ENCODE measurements at places on chromosomes 2 and 18.

GRCh38 chr2:234671716-234672115, 174.8 kb upstream of the ARL4C start:
- DNase-seq = no peak

- no peak for DNase-seq
Observed at GRCh38 chr18:7168408-7168807, 50.8 kb upstream of the LAMA1 start.

DNA sequence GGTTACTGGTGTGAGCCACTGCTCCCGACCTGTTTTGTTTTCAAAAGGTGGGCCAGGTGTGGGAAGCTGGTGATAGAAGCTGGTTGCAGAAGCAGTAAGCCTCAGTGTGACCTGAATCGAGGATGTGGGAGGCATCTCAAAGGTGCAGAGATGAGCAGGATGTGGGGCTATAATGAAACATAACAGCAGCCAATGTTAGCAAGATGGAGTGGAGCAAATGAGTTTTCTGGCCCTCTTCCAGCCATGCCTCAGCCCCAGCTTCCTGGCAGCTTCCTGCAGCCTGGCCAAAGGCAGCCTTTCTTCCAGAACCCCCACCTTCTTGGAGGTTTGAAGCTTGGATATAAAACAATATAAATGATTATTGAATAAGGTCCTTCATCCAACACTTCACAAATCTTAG, 184.8 kb downstream of the NCK2 start:
- peak; percentile 4 for DNase-seq

DNA sequence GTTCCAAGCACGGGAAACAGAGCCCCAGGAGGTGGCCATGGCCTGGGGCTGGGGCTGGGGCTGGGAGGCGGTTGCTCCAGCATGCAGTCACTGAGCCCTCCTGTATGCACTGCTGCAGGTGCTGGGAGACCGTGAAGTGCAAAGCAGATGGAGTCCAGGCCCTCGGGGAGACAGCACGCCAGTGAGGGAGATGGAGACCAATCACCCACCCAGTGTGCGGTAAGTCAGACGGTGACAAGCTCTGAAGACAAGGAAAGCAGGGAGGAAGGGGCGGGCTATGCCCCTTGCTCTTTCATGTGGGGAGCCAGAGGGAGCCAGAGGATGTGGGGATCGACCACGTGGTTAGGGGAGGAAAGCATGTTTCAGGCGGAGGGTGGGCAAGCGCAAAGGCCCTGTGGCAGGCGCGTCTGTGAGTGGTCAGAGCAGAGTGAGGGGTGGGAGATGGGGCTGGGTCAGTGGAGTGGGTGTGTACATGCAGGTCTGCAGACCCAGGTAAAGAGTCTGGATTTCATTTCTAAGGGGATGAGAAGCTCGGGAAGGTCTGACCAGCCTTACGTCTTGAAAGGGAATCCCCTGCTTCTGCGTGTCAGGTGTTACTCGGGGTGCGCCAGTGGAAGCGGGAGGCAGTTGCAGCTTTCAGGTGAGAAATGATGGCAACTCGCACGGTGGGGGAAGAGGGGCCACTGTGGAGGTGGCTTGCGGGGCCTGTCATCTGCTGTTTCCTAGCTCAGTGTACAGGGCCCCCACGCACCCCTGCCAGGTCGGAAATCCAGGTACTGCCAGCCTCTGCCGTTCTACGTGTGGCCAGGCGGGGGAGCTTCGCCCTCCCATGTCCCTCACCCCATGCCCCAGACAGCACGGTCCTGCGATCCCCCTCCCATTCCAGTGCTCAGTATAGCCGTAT, 19.4 kb downstream of the RRM2 start:
- no peak for DNase-seq

GRCh38 chr2:237160271-237160919, 74.7 kb downstream of the COPS8 start:
- no peak for DNase-seq

- no peak for DNase-seq
Observed at GRCh38 chr2:55862246-55862645, 61.3 kb downstream of the EFEMP1 start.

GRCh38 chr2:227862227-227862740, 9.1 kb upstream of the DAW1 start:
- peak; percentile 21 for DNase-seq

GRCh38 chr2:173386021-173386737, 31.5 kb downstream of the CDCA7 start:
- DNase-seq = no peak

- no peak for DNase-seq
Observed at GRCh38 chr2:6602471-6602870, 263.2 kb downstream of the CMPK2 start.

DNA sequence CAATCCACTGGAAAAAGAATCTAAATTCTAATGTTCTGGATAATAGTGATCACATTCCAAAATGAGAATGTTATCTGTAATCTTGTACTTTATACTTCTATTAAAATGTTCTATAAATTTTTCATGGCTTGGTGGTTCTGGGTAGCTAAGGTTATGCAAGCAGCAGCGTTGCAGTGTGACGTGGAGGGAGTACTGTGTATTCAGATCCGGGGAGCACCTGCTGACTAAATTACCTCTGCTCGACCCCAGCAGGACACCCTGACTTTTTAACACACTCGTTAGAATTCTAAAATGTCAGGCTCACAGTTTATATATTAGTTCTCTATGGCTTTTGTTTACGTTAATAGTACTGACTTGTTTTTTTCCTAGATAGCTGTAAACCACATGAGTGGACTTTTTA, 13.0 kb downstream of the ATIC start:
- DNase-seq = no peak

GRCh38 chr2:194004590-194005206, 1652.3 kb upstream of the SLC39A10 start:
- DNase-seq = no peak

DNA sequence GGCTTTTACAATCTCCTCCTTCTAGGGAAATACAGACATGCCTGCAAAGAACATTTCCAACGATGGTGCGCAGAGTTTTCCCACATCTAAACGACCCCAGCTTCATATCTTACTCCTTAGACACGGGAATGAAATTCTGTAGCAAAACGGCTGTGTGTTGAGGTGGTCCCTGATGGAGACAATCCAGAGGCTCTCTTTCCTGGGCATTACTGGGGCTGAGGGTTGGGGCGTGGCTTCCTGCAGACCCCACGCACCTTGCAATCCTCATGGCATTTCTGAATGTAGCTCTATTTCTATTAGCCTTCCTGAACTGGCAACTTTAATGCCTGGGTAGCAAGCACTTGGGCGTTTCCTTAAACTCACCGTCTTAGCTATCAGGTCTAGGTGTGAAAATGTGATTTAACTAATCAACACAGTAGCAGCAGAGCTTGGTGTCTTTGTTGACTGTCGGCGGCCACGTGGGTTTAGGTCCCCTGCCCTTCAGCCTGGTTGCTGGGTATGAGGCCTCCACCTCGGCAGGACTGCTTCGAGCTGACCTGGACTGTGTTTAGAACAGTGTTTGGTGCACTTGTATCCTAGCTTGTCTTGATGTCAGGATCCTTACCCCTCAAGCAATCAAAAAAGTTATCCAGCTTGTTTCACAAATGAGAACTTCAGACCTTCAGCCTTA, 242.8 kb downstream of the GBX2 start:
- DNase-seq = no peak
